Gastrocnemius medialis (tissue), 4 donors: ENCODE measurements at places on chromosomes 16 and 17. TPM values are rescaled to one million over a fixed set of nuclear protein-coding genes. Genes with fewer than 3 reads are reported as not detected.

Gene BIRC5
- total RNA-seq = 3.3 TPM

- DNase-seq = no peak
These were observed 2.3 kb upstream of the CD79B start for GRCh38 chr17:63934183-63935112.

GRCh38 chr16:86509759-86510464 is 415 bp upstream of the FOXF1 start:
- no peak for DNase-seq

Gene ACADVL
- total RNA-seq = 1,042 TPM

Gene SP6
- not detected for total RNA-seq

- DNase-seq = no peak
These were observed 1.7 kb downstream of the ZNF385C start for GRCh38 chr17:42096360-42097111.

GRCh38 chr17:54771409-54771915 is 129.2 kb upstream of the TOM1L1 start:
- DNase-seq = no peak

DNA sequence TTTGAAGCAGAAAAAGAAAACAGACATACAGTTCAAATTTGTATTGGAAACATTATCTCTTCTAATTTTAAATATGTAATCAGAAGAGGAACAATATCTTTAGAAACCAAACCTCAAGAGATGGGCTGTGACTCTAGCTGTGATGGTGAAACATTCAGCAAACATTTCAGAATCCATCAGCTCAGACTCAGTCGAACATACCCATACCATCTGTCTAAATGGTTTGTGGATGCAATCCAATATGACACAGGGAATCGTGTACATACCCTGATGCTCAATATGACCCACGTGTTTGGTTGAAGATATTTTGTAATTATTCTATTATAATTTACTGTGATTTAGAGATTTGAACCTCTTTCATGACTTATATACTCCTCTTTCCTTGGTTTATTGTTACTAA is 665.2 kb upstream of the CDH8 start:
- DNase-seq = no peak

- DNase-seq = no peak
These were observed 564 bp upstream of the TMIGD1 start for GRCh38 chr17:30334421-30334820.

DNA sequence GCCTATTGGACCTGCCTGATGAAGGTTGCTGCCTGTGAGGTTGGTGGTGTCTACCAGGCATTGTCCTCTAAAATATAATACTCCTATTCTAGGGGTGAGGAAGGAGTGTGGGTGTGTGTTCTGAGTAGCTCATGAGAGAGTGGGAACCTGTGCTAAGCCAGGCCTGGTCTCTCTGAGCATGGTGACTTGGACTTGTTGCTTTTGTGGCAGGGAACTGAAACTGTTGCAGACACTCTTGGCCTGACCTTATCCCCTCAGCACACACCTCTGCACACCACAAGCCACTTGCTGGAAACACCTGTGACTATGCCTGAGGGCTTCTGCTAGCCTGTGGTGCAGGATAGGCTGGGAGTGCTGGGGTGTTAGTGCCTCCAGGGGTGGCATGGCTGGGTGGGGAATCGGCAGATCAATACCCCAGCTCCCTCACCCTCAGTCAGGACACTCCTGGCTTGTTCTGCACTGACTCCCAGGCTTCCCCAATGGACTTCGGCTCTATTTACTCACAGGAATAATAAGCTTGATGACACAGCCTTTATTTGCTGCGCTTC is 29.9 kb downstream of the PLCG2 start:
- no peak for DNase-seq

Gene MAF
- 40.0 TPM for total RNA-seq

Gene MRM1
- 11.7 TPM for total RNA-seq
